CD4-positive, alpha-beta T cell treated with Interleukin-21 for 1 hour (primary cell): ENCODE measurements at places on chromosomes 7 and 10.

DNA sequence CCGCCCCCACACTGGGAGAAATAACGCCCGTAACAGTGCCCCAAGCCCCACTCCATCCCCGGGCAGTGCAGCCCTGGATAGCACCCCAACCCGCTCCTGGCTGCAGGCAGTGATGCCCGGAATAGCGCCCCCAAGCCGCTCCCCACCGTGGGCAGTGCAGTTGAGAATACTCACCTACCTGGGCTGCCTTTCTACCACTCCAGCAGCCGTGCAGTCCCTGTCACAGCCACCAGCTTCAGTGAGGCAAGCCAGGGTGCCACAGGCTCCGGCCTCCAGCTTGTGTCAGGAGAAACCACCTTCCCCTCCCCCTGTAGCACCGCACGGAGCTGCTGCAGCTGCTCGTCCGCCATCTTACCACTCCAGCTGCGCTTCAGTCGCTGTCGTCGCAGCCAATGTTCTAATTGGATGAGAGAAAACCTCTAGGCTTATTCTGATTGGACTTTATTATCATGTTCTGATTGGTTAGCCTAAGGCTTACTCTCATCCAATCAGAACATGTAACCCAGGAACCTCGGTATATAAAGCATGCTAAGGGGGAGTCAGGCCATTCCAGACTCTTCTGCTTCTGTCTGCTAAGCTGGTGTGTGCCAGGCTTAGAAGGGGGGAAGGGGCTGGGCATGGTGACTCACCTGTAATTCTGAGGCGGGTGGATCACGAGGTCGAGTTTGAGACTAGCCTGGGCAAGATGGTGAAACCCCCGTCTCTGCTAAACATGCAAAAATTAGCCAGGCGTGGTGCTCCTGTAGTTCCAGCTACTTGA lies 53.2 kb upstream of the ZNF33B start:
- DNase-seq, result no peak

- DNase-seq, result no peak
These were observed 236.3 kb upstream of the PLXDC2 start for GRCh38 chr10:19579761-19580545.

GRCh38 chr10:28367929-28368484 lies 65.1 kb upstream of the MPP7 start:
- DNase-seq, result peak; percentile 81

DNA sequence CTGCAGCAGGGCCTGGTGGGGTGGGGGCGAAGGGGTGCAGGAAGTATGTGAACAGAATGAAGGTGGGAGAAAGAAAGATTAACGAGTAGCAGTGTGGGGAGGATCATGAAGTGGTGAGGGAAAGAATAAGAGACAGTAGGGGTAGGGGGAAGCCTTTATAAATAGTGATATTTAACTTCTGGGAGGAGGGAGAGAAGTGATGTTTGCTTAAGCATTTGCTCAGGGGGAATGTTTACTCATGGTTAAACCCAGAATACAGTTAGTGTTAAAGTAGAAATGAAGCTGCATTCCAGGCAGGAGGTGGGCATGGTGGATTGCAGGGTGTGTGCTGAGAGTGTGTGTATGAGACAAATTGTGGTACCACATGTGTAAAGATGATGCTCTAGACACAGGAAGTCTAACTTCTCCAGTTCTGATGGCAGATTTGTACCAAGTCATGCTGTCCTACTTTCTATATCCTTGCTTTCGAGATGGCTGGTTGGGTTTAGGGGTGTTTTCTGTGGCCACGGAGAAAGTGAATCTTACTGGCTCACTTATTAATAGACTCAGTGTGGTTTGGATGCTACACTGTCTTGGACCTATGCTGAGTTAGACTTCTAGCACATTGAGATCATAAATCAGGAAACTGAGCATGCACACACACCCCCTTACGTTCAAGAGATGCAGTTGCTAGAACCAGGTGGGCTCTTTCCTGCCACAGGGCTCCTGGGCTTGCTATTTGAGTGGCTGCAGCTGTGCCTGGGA lies 10.6 kb upstream of the DNMBP start:
- DNase-seq, result no peak

- no peak for DNase-seq
These were observed 17.8 kb downstream of the WDR86 start for GRCh38 chr7:151392002-151392401.
